ENCODE measurements at places on chromosomes 5 and 9. TPM values are rescaled to one million over a fixed set of nuclear protein-coding genes. Genes with fewer than 3 reads are reported as not detected.

DNA sequence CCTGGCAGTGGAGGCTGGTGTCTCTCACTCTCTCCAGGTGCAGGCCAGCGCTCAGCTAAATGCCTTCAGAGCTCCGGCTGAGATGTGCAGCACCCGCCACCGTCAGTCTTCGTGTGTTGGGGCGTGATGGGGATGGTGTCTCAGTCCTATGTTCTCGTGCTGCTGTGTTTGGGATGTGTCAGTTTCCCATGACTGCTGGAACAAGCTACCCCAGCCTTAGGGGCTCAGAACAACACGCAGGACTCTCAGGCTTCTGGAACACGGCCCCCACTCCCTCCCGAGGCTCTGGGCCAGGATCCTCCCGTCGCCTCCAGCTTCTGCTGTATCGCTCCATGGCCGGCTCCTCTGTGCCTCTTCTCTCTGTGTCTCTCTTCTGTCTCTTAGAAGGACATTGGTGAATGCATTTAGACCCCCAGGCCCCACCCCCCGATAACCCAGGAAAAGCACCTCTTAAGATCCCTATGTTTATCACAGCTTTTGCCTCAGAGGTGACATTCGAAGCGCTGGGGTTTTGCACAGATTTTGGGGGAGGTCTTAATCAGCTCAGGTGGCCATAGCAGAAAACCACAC, 9.6 kb upstream of the CEP72 start:
- DNase-seq, result no peak

GRCh38 chr9:31605164-31605563, 779.3 kb upstream of the ACO1 start:
- no peak for DNase-seq

GRCh38 chr5:122195802-122196394, 66.6 kb downstream of the ZNF474 start:
- DNase-seq, result peak; percentile 37

IFNA21 gene
- not detected for total RNA-seq

DNA sequence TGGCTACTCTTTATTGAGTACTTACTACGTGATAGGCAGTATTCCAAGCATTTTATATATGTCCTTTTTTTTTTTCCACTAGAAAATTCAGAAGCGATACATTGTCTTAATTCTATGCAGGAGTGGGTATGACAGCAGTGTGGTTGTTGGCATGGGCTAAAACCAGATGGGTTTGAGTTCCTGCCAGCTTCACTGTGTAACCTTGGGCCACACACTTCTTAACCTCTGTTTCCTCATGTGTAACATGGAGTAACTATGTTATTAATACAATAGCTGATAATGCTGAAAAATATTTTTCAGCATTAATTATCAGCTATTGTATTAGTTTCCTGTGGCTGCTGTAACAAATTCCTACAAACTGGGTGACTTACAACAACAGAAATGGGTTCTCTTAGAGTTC, 12.0 kb downstream of the SNX18 start:
- no peak for DNase-seq

DNA sequence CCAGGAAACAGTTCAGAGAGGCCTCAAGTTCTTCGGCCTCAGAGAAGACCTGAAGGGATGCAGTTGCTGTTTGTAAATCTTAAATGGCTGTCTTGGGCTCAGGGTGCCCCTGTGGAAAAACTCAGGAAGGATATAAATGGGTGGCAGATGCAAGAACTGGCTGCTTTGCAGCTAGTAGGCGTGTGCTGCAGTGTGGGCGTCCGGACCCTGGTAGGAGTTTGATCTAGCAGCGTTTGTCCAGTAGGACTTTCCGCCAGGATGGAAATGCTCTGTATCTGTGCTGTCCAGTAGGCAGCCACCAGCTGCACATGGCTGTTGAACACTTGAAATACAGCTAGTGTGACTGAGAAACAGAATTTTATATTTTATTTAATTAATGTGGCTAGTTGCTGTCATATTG, 7.7 kb downstream of the CDX1 start:
- DNase-seq, result no peak

PCDHA3 gene
- total RNA-seq, result 19.6 TPM

- DNase-seq, result no peak
These were observed 121.0 kb upstream of the NR3C1 start for GRCh38 chr5:143524338-143524945.

DNA sequence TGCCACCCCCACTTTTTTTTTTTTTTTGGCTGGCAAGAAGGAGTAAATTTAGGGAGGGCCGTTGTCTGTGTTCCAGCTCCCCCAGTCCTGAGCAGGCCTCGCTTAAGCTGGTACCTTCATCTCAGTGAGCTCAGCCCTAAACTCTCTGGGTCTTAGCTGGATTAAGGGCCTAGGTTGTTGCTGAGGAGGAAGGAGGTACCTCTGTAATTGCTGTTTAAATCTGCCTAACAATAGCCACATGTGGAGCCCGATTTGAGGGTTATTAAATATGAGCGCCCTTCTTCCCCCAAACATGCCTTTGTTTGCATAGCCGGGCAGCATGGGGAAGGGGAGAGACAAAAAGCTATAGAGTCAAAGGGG, 179.0 kb upstream of the PITX1 start:
- no peak for DNase-seq

DNA sequence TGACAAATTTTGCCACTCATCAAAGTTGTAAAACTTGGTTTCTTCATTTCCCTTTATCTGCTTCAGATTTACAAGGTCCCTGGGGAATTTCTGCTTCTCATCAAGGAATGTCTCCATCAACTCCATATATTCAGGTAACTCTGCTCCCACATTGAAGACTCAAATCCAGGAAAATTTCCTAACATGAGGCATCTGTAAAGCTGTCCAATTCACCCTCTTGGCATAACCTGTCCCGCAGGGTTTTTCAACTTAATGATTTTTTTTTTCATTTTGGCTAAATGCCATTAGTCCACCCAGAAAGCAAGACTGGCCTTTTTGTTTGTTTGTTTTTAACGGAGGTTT, 50.2 kb upstream of the SLC30A5 start:
- no peak for DNase-seq

- DNase-seq, result no peak
These were observed 369.9 kb upstream of the FAM174A start for GRCh38 chr5:100165309-100165708.

DNA sequence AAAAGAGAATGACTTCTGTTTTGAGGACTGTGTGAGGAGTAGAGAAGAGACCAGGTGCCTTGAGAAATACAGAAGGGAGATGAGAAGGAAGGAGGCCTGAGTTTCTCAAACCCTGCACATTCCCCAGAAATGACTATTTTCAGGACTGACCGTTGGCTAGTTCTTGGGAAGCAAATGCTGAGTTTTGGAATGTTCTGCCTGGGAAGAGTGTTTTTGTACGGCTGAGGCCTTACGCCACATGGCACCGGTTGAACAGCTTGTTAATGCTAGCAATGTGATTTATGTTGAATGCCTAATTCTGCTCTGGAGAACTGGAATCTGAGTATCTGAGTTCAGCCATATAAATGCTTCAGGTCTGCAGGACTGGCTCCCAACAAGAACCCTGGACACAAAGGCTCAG, 152.7 kb upstream of the ADAMTS16 start:
- no peak for DNase-seq

IGFBPL1 gene
- 239 TPM for total RNA-seq

TPPP gene
- 12.2 TPM for total RNA-seq

GRCh38 chr9:105632807-105633206, 29.4 kb upstream of the TAL2 start:
- no peak for DNase-seq

PTTG1 gene
- 32.8 TPM for total RNA-seq

DNA sequence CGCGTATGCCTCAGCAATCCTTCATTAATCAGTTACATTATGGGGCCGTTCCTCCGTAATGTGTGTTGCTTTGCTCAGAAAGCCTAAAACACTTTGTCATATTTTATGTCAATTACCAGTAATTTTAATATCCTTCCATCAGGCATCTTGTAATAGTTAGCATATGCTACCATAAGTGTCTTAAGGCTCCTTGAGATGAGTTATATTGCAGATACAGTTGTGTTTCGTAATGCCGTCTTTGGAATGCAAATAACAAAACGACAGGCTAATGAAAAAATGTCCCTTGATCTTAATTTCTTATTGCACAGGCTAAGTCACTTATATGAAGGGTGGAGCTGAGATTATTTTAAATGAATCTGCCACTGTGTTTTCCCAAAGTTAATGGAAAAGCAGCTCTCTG, 50.5 kb downstream of the TBCA start:
- DNase-seq, result no peak

CARTPT gene
- total RNA-seq, result not detected

GRCh38 chr9:4117835-4118610, 181.8 kb downstream of the GLIS3 start:
- DNase-seq, result no peak

DNA sequence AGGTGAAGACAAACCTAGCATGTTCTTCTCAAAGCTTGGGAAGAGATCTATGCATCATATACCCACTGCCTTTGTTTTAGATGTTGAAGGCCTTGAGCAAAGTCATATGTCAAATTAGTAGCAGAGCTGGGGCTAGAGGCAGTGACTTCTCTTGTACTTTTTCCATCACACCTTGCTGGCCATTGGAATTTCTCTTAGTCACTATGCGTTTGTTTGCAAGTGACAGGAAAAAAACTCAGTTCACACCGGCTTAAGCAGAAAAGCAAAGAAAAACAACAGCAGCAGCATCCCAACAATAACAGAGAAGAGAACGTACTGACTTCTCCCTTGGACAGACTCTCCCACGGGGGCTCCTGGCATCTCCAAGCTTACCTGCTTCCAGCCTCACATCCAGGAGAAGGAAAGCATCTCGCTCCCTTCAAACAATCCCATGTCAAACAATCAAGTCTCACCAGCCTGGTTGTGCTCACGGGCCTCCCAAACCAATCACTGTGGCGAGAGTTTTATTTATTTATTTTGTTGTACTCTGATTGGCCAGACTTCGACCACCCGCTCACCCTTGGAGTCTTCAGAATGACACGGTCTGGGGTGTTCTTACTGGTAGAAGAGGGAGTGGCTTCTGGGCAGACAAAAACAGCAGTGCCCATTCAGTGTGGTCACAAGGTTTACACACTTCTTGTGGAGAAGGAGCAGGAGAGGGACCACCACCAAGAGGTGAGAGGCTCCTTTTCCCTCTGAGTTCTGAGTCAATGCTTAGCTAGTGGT, 83.8 kb upstream of the STC2 start:
- DNase-seq, result no peak

DNA sequence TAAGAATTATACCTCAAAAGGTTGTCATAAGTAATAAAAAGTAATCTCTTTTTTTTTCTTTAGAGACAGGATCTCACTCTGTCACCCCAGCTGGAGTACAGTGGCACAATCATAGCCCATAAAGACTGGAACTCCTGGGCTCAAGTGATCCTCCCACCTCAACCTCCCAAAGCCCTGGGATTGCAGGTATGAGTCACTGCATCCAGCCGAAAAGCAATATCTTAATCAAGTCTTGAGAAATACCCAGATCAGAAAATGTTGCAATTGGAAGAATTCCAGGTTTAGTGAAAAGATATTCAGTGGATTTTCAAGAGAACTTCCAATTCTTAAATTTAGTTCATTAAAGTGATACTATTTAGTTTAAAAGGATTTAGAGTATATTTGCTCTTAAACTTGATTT, 40.9 kb upstream of the IDNK start:
- DNase-seq, result no peak

CCDC187 gene
- 0.09 TPM for total RNA-seq

SCGB3A2 gene
- not detected for total RNA-seq

- DNase-seq, result no peak
These were observed 1231.9 kb upstream of the C9orf72 start for GRCh38 chr9:28805197-28805596.

- DNase-seq, result no peak
These were observed 1860.1 kb upstream of the ACO1 start for GRCh38 chr9:30524311-30524710.

DNA sequence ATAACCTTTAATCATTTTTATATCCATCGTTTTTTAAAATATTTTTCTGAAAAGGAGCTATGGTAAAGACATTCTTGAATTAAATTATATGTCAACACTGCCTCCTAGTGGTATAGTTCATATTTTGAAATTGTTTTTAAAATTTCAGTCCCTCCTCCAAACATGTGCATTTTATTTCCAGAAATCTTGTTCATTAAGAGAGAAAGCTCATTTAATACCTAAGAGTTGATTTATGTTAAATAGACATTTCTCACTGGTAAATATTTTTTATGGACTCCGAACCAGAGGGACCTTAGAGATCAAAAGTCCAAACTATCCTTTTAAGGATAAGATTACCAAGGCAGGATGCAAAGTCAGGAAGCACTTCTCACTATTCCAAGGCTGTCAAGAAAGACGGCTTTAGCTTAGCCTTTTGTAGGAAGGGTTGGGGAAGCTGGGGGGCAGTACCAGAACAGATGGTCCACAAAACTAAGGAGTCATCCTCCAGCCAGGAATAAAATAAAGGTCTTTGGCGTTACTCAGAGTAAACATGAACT, 21.6 kb downstream of the BHMT start:
- peak; percentile 10 for DNase-seq

BHMT2 gene
- total RNA-seq, result 0.82 TPM

- no peak for DNase-seq
These were observed 676.6 kb downstream of the BRINP1 start for GRCh38 chr9:118692613-118693012.

GRCh38 chr5:15525703-15526275, 25.8 kb downstream of the FBXL7 start:
- DNase-seq, result no peak

DNA sequence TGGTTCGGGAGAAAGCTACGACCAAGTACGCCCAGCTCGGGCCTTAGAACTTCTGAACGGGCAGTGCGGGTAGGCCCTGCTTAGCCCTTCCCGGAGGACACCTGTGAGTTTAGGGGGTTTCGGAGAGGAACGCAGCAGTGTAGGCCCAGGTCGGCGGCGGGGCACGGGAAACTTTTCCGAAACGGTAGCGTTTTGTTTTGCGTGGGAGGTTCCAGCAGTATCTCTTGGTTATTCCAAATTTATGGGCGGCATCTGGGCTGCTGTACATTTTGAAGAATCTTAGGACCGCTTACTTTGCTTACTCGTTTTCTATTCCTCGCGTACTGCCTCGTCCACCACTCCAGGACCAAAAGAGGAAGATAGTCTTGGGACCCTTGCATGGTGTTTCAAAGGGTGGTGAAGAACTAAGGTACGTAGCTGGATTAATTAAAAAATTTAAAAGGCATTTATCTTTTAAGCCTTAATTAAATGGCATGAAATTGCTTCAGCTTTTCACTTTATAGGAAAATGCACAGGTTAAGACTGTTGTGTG, 492 bp downstream of the TENT2 start:
- DNase-seq, result no peak

DNA sequence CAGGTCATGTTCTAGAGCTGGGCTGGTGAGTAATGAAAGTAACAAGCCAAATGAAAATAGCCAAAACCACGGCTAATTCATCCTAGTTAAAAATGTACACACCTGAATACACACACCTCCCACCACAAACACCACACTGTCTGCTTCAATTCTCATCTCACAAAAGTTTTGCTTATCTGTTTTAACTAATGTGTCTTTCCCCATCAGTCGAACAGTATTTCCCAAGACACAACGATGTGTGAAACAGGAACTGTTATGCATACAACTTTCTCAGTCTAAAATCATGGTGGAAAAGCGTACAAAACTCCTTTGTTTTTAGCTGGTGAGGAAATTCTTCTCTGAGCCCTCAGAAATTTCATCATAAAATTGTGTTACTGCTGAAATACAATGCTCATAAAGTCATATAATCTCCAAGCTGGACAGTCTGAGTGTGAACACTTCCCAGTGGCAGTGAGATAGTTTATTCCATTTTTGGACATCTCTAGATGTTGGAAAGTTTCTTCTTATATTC, 242.4 kb downstream of the EFNA5 start:
- DNase-seq, result no peak

- DNase-seq, result peak; percentile 74
These were observed 181.0 kb upstream of the CD180 start for GRCh38 chr5:67377631-67378030.

C9orf78 gene
- 21.0 TPM for total RNA-seq

Data from cerebellum (tissue), 4 donors.